ENCODE measurements at places on chromosomes 16 and 17.

DNA sequence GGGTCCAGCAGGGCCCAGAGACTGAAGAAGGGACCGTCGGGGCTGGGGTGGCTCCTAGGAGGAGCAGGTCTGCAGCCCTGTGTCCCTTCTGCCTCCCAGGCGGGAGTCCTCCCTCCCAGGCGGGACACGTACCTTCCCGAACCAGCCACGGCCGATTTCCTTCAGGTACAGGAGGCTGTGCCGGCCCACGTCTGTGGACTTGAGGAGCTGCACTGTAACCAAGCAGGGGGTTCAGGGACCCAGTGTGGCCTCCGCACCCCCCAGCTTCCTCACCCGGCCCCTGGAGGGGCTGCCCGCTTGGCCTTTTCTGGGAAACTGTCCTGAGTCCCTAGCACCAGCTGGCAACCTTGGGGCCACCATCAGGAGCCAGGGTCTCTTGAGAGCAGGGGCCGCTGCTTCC is 37.0 kb upstream of the PVALEF start:
- no peak overlapping the region for H3K27ac ChIP-seq
- no peaks in the 10 kb centered on the region for H3K27me3 ChIP-seq
- no peak overlapping the region for H3K4me3 ChIP-seq
- no peaks in the 10 kb centered on the region for H3K4me1 ChIP-seq
- H3K36me3 ChIP-seq: no peaks in the 10 kb centered on the region

DNA sequence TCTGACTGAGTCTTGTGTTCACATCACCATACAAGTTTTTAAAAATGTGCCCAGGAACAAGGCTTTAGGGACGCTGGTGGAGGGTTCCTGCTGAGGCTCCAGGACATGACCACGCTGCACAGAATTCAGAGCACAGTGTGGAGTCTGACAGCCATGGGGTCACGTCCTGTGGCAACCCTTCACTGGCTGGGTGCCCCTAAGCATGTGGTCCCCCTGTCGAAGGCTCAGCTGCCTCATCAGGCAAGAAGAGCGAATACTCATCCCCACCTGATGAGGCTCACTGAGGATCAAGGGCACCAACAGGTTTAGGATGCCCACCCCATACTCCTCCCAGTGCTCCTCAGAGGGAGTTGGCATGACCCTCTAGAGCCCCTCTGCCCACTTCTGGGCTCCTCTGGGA is 5.9 kb downstream of the PNMT start:
- DNase-seq: no peak
- no peaks in the 10 kb centered on the region for H3K36me3 ChIP-seq
- H3K27me3 ChIP-seq: no peaks in the 10 kb centered on the region

GRCh38 chr17:75207760-75208159 is 2.3 kb downstream of the NUP85 start:
- H3K36me3 ChIP-seq: no peaks in the 10 kb centered on the region
- peaks cover 2% of the 10 kb centered on the region for H3K4me1 ChIP-seq
- DNase-seq: no peak
- H3K4me3 ChIP-seq: no peak overlapping the region

- H3K4me1 ChIP-seq: no peaks in the 10 kb centered on the region
- no peak overlapping the region for H3K27ac ChIP-seq
- no peaks in the 10 kb centered on the region for H3K27me3 ChIP-seq
- no peaks in the 10 kb centered on the region for H3K36me3 ChIP-seq
- DNase-seq: no peak
- no peak overlapping the region for H3K4me3 ChIP-seq
These were observed 28.1 kb downstream of the CBFA2T3 start for GRCh38 chr16:88948781-88949490.

- H3K36me3 ChIP-seq: no peaks in the 10 kb centered on the region
- no peaks in the 10 kb centered on the region for H3K27me3 ChIP-seq
- H3K27ac ChIP-seq: no peak overlapping the region
- no peak overlapping the region for H3K4me3 ChIP-seq
- no peaks in the 10 kb centered on the region for H3K4me1 ChIP-seq
These were observed 715.9 kb upstream of the RBFOX1 start for GRCh38 chr16:6616746-6617145.

DNA sequence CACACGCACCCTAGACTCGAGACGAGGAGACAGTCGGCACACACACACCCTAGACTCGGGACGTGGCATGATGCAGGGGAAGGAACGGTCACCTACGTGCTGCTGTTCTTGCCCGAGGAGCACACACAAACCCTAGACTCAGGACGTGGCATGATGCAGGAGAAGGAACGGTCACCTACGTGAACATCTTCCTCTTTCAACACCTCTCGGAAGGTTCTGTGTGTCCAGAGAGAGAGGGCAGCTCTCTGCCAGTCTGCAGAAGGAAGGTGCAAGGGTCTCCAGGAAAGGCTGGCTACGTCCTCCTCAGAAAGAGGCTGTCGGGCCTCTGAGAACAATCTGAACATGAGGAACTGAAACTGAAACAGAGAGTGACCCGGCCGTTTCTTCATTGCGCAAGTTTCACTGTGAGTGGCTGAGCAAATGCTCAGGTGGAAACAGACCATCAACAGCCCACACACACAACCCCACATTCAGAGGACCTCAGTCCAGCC is 43.4 kb downstream of the ZNF276 start:
- no peak overlapping the region for H3K4me3 ChIP-seq
- no peaks in the 10 kb centered on the region for H3K36me3 ChIP-seq
- DNase-seq: no peak
- no peak overlapping the region for H3K27ac ChIP-seq
- no peaks in the 10 kb centered on the region for H3K4me1 ChIP-seq
- no peaks in the 10 kb centered on the region for H3K27me3 ChIP-seq

GRCh38 chr17:74467221-74467951 is 952 bp downstream of the CD300A start:
- H3K27me3 ChIP-seq: no peaks in the 10 kb centered on the region
- H3K4me1 ChIP-seq: no peaks in the 10 kb centered on the region
- H3K36me3 ChIP-seq: no peaks in the 10 kb centered on the region
- H3K4me3 ChIP-seq: no peak overlapping the region
- H3K27ac ChIP-seq: no peak overlapping the region

- H3K4me1 ChIP-seq: no peaks in the 10 kb centered on the region
- H3K27me3 ChIP-seq: no peaks in the 10 kb centered on the region
- no peak overlapping the region for H3K27ac ChIP-seq
- DNase-seq: no peak
These were observed 14.0 kb downstream of the SRCIN1 start for GRCh38 chr17:38591759-38592241.

GRCh38 chr17:31486351-31487062 is 95.0 kb downstream of the RAB11FIP4 start:
- no peak for DNase-seq
- peaks cover 2% of the 10 kb centered on the region for H3K4me1 ChIP-seq
- H3K27ac ChIP-seq: no peak overlapping the region
- no peaks in the 10 kb centered on the region for H3K36me3 ChIP-seq
- no peak overlapping the region for H3K4me3 ChIP-seq

- H3K27me3 ChIP-seq: no peaks in the 10 kb centered on the region
- H3K27ac ChIP-seq: no peak overlapping the region
- no peaks in the 10 kb centered on the region for H3K36me3 ChIP-seq
- no peak overlapping the region for H3K4me3 ChIP-seq
- DNase-seq: no peak
These were observed 215.1 kb downstream of the PRKCA start for GRCh38 chr17:66517336-66518009.

Measured in ovary (tissue), 10 donors.